Posterior vena cava (tissue), 2 donors: ENCODE measurements at places on chromosomes 2 and 18. TPM values are rescaled to one million over a fixed set of nuclear protein-coding genes. Genes with fewer than 3 reads are reported as not detected.

DNA sequence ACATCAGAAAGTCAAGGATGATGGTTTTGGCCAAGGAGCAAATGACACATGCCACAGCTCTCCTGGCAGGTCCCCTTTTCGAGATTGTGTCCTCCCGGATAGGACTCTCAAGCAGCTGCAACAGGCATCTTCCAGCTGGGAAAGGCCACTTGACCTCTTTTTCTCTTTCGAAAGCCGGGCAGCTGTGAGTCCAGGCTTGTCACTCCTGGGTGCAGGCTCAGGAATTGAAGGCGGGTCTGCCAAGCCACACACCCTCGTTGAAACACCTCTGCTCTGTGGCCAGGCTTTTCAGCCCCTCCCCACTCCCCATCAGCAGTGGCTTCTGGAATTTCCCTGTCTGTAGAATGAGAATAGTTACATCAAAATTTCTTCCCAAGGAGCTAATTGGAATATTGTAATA is 98.0 kb downstream of the CCDC138 start:
- no peak for DNase-seq

GRCh38 chr2:41937921-41938708 is 109.7 kb upstream of the PKDCC start:
- DNase-seq, result no peak

- DNase-seq, result no peak
These were observed 71.1 kb upstream of the CYP20A1 start for GRCh38 chr2:203167751-203168150.

DNA sequence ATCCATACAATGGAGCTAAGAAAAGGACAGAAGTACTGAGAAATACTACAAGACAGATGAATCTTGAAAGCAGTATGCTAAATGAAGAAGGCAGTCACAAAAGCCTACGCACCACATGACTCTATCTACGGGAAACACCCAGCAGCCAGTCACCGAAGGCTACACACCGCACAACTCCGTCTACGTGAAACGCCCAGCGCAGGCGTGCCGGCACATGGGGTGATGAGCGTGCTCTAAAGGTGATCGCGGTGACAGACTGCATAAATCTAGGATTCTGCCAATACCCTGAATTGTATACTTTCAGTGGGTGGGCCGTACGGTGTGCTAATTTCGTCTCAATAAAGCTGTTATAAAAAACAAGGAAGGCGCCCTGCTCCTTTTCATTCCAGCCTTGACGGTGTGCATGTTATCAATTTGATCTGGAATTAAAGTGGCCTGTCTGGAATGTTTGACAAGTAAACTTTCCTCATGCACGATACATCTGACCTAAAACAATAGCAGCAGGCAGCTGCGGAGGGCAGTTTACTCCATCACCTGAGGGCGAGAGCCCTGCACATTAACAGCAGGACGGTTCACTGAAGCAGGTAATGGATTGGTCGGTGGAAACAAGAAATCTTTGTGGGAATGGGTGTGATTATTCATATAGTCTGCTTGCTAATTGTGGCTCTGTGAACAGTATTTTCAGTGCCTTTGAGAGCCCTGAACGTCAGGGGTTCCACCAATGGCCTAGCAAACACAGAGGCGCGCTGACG is 86.2 kb upstream of the SALL3 start:
- DNase-seq, result no peak

The CXCR1 gene
- total RNA-seq, result 2.5 TPM
